ENCODE measurements at places on chromosomes 7 and 10. TPM values are rescaled to one million over a fixed set of nuclear protein-coding genes. Genes with fewer than 3 reads are reported as not detected.

GRCh38 chr7:12111422-12112405 is 99.4 kb upstream of the TMEM106B start:
- peak; percentile 9 for DNase-seq

Gene MMP21
- total RNA-seq, result not detected

DNA sequence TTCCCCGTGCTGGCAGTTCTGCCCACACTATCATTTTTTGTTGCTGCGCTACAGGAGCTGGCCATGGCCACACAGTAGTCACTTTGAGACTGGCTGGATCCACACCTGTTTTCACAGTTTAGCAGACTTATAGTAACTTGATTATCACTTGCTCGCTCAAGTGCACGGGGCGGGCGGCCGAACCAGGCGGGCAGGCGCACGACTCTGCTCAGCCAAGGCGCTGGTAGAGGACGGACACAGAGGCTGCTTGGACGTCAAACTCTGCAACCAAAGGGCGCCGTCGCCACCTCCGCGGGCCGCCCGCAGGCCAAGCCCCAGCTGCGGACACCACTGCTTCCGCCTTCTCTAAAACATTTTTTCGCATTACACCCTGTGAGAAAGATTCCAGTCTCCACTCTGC is 38.4 kb upstream of the PHYHIPL start:
- DNase-seq, result no peak

DNA sequence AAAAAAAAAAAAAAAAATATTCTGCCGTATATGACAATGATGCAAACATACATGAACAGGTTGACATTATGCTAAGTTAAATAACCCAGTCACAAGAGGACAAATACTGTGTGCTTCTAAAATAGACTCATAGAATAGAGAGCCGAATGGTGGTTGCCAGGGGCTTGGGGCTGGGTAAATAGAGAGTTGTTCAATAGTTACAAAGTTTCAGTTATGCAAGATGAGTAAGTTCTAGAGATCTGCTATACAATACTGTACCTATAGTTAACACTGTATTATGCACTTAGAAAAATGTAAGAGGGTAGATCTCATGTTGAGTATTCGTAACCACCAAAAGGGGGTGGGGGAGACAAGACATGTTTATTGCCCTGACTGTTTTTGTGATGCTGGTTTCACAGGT is 77.1 kb upstream of the GNAI1 start:
- DNase-seq, result no peak

Gene ZFYVE27
- total RNA-seq, result 43.4 TPM

DNA sequence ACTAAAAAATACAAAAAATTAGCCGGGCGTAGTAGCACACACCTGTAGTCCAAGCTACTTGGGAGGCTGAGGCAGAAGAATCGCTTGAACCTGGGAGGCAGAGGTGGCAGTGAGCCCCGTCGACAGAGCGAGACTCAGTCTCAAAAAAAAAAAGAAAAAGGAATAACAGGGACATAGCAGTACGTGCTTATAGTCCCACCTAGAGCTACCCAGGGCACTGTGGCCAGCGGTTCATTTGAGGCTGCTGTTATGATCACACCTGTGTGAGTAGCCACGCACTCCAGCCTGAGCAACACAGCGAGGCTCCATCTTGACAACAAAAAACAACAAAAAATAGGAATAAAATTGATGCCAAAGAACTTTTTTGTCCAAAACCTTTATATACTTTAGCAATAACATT is 17.1 kb downstream of the WAPL start:
- DNase-seq, result no peak

Gene IKZF1
- 0.36 TPM for total RNA-seq

- no peak for DNase-seq
Observed at GRCh38 chr7:47407821-47408674, 173.9 kb downstream of the TNS3 start.

- no peak for DNase-seq
Observed at GRCh38 chr10:74755273-74755672, 71.1 kb upstream of the KAT6B start.

GRCh38 chr7:4416396-4417056 is 265.6 kb upstream of the FOXK1 start:
- no peak for DNase-seq

Gene PTN
- total RNA-seq, result 3.1 TPM

DNA sequence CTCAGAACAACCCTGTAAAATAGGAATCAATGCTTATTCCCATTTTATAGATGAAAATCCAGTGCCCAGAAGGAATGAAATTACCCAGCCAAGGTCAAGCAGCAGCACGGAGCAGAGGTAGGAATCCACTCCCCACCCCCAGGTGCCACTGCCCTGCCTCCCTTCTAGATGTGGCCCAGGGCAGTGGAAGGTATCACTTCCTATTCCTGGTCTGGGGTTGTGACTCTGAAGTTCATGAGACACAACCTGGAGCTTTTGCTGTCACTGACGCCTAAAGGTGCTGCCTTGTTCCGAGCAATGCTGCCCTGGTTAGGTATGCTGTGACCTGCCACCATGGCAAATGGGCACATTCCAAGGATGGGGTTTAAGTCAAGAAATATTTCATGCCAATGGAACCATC is 53.6 kb downstream of the PIK3AP1 start:
- DNase-seq, result no peak

- DNase-seq, result no peak
Observed at GRCh38 chr10:122047560-122047959, 58.6 kb downstream of the TACC2 start.

DNA sequence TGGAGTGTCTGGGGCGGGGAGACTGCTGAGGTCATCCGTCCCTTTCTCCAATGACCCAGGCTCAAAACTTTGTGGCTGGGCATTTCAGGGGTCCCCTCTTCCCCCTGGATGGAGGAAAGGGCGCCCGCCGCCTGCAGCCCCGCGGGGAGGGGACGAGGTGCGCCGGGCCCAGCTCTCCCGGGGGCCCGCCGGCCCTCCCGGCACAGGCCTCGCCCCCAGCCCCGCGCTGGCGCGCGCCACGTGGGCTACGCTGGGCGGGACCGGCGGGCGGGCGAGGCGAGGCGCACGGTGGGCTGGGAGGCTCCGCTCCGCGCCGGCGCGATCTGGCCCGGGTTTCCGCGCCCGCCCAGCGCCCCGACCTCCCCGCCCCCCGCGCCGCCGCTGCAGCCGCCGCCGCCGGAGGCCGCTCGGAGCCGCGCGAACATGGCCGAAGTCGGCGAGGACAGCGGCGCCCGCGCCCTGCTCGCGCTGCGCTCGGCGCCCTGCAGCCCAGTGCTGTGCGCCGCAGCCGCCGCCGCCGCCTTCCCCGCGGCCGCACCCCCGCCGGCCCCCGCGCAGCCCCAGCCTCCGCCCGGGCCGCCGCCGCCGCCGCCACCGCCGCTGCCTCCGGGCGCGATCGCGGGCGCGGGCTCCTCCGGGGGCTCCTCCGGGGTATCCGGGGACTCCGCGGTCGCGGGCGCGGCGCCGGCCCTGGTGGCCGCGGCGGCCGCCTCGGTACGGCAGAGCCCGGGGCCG is at the start of gene FOXK1:
Gene FOXK1 (plus strand): TSS at position 410 of the 735 bp plus-strand sequence. CDS start 14 bp downstream, at position 424.
- DNase-seq, result peak; percentile 61

DNA sequence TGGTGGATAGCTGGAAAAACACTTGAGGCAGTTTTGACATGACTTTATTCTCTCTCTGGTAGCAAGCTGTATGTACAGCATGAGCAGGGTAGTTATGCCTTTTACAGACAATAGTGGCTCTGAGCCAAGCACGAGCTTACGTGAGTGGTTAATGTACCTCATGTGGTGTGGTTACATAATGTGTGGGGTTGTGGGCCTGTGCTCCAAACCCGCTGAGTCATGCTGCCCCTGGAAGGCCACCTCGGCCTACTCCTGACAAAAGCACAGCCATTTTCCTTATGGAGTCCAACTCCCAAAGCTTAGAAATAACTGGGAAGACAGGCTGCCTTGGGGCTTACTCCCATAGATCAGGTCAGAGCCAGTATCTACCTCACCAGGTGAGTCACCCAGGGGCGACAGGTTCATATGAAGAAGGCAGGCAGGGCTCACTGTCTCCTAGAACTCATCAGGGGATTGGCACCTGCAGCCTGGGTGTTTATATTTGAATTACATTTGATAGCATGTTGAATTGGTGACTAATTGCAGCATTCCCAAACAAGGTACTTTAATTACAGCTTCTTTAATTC is 404.5 kb downstream of the ADRA2A start:
- DNase-seq, result no peak

- no peak for DNase-seq
Observed at GRCh38 chr10:133257489-133258065, 19.1 kb downstream of the ADAM8 start.

Gene FAM25A
- not detected for total RNA-seq

GRCh38 chr7:20233362-20233761 is 16.2 kb upstream of the MACC1 start:
- DNase-seq, result no peak

- no peak for DNase-seq
Observed at GRCh38 chr10:102140218-102140617, 7.4 kb downstream of the PPRC1 start.

GRCh38 chr10:28850784-28851183 is 173.5 kb downstream of the BAMBI start:
- DNase-seq, result no peak

DNA sequence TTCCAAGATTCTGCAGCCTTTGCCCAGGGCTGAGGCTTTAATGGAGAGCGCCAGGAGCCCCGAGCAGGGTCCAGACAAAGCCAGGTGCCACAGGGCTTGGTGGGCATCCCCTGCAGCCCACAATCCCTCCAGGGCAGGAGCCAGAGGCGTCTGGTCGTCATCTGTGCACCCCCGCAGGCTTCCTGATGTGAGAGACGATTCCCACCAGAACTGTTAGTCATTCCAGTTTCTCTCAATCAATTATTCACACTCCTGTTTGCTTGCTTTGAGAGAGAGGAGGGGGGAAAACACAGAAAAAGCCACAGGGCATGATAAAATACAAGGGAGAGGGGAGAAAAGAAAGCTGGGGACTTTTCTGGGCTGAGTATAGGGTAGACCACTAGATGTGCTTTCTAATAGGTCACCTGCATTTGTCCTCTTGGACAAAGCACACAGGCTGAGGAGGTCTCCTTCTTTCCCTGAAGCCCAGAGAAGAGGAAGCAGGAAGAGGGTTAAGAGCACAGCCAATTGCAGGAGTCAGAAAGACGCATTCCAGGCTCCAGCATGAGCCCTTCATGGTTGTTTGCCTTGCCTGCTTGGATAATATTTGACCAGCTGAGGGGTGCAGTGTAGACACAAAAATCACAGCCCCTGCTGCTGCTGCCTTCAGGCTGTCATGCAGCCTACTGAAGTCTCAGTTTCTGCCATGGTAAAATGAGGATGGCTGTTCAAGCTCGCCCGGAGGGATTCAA is 194.4 kb downstream of the PLXNA4 start:
- DNase-seq, result peak; percentile 32

DNA sequence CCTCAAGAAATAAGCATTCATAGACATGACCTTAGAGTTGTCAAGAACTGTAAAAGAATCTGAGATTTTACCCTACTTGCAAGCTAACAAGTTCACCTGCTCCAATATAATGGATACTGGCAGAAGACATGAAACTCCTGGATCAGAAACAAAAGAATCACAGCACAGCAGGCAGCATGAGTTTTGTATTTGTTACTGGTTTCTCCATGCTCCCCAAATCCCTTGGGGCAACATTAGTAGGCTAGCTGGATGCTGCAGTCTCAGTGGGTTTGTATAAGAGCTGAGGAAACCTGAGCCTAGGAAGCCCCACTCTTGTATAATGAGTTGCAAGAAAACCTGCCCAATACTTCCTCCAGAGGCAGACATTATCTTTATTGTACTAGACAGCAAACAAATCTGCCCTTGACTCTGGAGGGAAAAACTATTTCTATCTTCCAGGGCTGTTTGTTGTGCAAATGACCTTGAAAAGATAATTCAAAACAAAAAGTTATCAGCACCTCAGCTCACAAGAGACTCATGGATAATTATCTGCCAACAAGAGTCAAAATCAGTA is 64.8 kb downstream of the ABLIM1 start:
- DNase-seq, result no peak

DNA sequence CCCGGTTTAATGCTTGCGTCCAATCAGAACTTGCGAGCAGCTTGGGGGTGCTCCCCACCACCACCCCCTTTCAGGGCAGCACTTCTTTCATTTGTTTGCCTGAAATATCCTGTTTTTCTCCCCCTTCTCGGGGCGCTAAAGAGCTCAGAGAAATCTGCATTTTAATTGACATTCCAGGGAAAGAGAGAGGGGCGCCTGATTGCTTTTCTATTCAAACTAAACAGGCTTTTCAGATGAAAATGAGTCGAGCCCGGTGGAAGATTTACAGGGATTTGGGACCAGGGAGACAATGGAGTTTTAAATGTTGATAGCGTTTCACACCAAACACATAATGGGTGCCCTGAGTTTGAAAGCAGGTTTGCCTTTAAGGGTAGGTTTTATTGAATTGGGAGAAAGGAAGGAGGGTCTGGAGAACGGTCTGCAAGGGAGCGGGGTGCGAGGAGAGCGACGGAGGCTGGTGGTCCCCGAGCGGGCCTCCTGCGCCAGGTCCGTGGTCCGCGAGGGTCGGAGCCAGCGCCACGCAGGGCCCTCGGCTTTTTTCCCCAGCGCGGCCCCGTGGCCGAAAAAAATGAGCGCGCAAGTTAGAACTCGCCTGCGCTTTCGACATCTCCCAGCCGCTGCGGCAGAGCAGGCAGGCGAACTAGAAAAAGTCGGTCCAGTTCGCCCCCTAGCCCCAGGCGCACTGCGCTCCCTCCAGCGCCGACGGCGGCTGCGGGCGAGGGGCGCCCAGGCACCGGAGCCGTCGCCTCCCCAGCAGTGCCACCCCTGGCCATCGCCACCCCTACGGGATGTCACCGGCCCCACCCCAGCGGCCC is 1.3 kb downstream of the FGFR2 start:
- DNase-seq, result peak; percentile 30

Gene DPP6
- total RNA-seq, result 13.1 TPM

Gene HACD1
- total RNA-seq, result 15.9 TPM

Gene OR2A5
- total RNA-seq, result not detected

GRCh38 chr7:105532709-105533460 is 884 bp downstream of the RINT1 start:
- DNase-seq, result no peak

DNA sequence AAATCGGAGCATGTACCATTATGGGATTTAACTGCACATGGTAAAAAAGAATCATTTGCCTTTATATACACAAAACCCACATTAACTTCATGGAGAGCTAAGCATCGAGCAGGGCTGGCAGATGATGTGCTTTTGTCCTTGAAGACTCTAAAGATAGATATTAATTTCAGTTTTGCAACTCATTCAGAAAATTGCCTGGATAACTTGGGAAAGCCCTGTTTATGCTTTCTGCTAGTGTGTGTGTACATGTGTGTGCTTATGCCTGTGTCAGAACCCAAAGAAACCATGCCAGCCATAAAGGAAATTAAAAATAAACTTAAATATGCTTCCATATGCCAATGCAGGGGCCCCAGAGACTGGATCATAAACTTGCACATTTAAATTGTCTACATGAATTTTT is 640.0 kb downstream of the PARD3 start:
- no peak for DNase-seq

Gene GPRIN2
- 19.8 TPM for total RNA-seq

- no peak for DNase-seq
Observed at GRCh38 chr7:69526570-69526969, 71.7 kb upstream of the AUTS2 start.

Gene CCNY
- 59.4 TPM for total RNA-seq

DNA sequence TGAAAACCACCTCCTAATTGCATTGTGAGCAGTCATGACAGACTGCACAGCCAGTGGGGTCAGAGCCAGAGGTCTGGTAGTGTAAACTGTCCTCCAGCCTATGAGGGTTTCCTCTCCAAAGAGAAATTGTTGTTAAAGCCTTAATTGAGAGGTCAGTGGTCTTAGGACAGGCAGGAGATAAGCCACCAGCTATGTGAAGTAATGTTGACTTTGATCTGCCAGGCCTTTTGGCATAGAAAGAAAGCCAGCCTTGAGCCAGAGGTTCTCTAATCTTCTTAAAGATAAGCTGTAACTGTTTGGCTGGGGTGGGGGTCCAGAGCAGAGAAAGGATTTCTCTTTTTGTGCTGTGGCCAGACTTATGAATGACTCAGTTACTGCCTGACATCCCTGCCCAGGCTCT is 248.4 kb downstream of the WDR11 start:
- DNase-seq, result no peak

Gene AGMO
- 0.27 TPM for total RNA-seq

Gene GRM8
- 4.2 TPM for total RNA-seq
